ENCODE measurements at places on chromosomes 2 and 18.

DNA sequence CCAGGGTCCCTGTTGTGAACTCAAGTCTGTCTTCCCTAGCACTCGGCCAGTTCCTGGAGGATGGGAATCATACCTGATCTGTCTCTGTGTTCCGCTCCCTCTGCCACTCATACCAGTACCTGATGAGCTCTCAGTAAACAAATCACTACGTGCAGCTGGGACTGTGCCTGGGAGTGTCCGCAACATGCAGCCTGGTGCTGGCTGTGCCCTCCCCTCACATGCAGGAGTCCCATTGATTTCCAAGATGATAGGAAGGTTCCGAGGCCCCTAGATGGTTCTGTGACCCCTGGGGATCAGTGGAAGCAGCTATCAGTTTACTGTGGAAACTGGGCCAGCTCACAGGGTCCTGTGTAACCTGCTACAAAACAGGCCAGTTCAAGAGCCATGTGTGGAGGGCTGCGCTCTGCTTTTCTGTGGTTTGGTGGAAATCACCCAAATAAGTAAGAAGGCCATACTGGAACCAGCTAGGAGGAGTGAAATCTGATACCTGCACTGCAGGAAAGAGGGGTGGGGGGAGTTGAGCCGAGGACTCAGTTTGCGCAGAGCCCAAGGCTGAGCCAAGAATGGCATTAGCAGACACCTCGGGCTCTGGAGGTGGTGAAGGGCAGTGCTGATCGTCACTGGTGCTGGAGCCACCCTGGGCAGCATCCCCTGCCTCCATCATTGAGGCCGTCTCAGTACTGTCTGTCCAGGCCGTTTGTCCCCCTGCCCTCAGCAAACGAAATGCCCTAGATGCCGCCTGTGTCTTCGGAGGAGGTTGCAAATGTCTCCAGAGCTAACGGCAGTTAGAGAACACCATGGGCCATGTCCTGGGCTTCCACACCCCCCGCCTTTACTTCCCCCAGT lies 93.3 kb downstream of the KLHL29 start:
- no peak for DNase-seq

GRCh38 chr2:164694275-164694695 lies 73.0 kb upstream of the GRB14 start:
- DNase-seq = no peak

DNA sequence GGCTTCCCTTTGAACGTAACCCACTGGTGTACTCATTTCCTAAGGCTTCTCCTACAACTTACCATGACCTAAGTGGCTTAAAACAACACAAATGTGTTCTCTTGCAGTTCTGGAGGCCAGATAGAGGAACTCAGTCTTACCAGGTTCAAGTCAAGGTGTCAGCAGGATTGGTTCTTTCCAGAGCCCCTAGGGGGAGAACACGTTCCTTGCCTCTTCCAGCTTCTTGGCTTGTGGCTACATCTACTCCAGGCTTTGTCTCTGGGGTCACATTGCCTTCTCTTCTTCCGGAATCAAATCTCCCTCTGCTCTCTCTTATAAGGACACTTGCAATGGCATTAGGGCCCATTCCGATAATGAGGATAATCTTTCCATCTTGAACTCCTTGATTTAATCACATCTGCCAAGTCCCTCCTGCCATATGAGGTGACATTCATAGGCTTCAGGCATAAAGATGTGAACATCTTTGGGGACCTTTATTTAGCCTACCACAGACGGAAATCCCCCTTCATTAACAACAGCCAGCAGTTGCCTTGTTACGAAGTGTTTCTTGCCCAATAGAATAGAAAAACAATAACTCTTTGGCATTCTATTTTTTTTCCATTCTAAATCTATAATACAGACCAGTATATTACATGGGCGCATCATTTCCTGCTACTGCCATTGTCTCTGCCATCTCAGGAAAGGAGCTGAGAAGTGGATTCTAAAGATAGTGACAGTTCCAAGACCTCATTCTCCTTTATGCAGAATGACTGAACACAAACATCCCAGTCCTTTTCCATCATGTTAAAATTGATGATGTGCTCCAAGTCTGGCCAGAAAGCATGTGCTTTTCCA lies 362.0 kb downstream of the ZNF521 start:
- DNase-seq = no peak

GRCh38 chr2:205390866-205391265 lies 291.4 kb upstream of the NRP2 start:
- no peak for DNase-seq

DNA sequence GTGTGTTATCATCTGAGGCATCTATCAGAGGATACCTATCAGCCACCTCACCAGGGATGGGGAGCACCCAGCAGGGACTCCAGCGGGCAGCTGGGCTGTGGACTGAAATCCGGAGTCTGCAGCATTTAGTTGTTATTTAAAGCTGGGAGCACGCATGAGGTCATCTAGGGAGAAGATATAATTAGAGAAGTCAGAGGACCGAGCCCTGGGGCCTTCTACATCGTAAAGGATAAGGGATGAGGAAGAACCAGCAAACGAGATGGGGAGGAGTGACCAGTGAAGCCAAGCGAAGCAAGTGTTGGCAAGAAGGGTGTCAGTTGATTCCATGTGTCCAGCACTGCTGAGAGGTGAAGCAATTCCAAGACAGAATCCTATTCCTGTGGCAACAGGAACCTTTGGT lies 70.3 kb downstream of the STEAP3 start:
- no peak for DNase-seq

GRCh38 chr2:181857483-181857882 lies 34.0 kb upstream of the ITPRID2 start:
- DNase-seq = no peak

DNA sequence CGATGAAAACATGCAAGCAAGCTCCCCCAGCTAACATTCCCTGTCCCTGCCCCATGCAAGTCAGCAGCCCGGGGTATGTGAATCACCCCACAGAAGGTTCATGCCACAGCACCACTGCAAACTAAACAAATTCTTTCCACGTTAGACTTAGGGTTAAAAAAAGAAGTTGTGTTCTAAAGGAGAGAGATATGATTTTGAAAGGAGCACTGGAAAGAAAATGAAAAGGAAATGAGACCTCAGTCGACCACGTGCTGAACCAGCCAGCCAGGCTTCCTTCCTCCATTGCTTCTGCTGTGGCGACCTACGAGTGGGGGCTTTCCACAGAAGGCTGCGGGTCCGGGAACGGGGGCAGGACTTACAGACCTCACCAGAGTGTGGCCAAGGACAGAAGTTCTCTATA lies 52.0 kb downstream of the ARL4C start:
- no peak for DNase-seq

- DNase-seq = peak; percentile 20
Observed at GRCh38 chr2:190469771-190470170, 61.6 kb downstream of the MFSD6 start.

DNA sequence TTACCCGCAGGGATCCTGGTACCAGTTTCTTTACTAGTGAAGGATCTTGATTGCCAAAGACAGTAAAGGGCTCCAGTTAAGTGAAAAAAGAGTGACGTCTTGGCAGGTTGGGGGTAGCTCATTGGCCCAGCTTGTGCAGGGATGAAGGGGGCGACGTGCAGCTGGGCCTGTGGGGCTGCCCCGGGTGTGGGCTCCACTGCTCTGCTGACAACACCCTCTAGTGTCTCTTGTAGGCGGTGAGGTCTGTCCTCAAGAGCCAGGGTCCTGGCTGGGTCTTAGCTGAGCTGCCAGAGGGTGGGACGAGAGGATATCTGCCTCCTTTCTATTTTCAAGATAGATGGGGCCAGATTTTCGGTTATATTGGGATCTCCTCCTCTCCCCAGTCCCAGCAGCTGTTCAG lies 6.1 kb downstream of the ARHGEF4 start:
- no peak for DNase-seq

DNA sequence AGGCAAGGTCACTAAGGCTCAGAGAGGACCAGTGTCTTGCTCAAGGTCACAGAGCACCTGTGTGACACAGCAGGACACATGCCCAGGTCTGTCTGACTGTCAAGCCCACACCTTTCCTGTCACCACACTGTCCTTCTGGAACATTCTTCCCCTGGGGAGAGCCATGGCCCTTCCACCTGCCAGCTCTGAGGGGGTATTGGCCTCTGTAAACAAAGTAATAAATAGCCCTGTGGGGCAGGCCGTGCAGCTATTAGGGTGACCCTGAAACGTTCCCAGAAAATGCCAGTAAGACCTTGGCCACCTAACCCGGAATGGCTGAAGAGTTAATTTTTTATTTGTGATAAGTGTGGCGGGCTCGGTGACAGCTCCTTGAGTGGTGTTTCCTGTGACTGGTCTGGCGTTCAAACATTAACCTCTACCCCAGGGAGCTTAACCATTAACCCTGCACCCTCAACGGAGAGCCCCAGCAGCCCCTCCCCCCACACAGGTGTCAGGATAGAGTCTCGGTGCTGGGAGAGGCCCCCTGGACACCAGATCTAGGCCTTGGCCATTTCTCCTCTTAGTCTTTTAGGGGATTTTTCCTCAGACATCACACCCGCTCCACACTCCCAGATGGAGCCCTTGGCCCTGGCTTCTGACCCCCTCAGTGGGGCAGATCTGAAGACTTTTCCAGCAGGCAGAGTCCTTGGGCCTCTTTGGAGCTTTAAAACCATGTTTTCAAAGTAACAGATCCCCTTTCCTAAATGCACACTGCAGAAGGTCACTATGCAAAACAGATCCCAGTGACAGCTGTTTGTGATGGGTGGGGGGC lies 36.6 kb downstream of the SCTR start:
- no peak for DNase-seq

DNA sequence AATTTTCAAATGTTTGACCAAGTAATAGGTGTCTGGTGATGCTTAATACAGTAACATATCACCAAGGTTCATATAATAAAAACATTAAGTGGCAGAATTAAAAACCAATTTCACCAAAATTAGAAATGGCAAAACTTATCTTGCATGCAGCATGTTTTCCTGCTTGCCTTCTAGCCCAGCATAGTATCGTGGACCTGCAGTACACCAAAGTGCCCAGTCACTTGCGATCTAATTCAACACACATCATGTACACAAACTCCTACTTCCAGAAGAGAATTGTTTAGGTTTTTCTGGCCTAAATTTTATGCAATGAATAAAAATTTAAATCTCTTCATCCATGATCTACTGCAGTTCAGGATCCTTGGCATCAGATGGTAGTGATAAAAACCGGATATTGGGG lies 28.9 kb downstream of the LPIN2 start:
- DNase-seq = no peak

- no peak for DNase-seq
Observed at GRCh38 chr2:20717641-20718040, 50.7 kb downstream of the GDF7 start.

DNA sequence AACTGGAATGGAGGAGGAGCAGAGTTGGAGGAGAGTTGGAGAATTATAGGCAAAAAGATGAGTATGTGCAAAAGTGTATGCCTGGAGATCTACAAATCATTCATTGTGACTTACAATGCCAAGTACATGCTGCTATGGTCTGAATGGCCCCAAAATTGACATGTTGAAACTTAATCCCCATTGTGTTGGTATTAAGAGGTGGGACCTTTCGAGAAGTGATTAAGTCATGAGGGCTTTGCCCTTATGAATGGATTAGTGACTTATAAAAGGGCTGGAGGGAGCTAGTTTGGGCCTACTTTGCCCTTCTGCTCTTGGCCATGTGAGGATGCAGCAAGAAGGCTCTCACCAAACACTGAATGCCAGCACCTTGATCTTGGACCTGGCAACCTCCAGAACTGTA lies 6.3 kb upstream of the RBMS1 start:
- no peak for DNase-seq

DNA sequence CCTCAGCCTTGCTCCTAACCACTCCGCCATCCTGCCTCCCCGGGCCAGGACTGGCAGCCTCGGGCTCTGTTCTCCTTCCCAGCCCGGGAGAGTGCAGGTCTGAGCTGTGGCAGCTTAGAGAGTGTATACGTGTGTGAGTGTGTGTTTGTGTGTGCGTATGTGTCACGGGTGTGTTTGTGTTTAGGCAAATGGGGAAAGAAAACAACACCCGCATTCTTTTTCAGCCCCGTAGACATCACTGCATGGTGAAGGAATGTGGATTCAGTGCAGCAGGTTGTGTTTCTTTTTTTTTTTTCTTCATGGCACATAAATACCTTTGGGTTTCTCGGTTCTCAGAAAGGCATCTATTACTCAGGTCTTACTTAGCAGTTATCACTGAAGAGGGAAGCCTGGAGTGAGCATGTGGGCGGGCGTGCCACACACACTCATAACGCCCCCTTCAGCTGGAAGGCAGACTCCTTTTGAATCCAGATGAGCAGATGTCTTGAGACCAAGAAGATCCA lies 44.2 kb downstream of the GLI2 start:
- DNase-seq = no peak

GRCh38 chr2:10163498-10164486 lies 41.3 kb downstream of the RRM2 start:
- peak; percentile 32 for DNase-seq

- DNase-seq = no peak
Observed at GRCh38 chr2:219175928-219176817, 552 bp downstream of the CNPPD1 start.

DNA sequence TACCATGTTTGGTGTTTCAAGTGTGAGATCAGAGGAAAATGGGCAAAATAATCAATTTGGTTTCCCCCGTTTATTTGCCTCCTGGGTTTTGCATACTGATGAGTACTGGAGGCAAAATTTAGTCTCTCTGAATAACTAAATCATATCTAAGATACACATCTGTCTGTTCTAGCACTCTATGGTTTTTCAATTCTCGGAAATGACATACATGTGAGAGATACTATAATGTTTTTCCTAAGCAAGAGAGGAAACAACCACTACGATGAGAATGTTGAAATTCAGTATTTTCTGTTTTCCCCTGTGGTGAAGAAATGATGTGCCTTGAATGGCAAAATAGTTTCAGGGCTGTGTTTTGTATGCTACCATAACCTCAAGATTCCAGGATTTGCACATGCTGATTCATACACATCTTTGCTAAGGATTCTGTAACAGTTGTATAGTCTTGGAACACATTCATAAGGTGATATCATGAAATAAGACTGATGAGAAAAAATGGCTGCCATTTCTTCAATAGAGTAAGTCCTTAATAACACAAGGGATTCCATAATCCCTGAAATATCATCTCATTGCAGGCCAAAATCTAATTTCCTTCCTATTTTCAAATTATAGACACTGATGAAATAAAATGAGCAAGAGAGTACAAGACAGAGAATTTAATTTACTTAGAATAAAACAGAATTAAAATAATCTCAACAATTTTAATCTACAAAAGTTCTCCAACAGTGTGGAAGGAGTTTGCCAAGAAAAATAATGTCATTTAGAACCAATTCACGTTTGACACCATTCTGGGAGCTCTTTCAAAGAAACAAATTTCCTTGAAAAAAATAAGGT lies 316.6 kb downstream of the FIGN start:
- no peak for DNase-seq

DNA sequence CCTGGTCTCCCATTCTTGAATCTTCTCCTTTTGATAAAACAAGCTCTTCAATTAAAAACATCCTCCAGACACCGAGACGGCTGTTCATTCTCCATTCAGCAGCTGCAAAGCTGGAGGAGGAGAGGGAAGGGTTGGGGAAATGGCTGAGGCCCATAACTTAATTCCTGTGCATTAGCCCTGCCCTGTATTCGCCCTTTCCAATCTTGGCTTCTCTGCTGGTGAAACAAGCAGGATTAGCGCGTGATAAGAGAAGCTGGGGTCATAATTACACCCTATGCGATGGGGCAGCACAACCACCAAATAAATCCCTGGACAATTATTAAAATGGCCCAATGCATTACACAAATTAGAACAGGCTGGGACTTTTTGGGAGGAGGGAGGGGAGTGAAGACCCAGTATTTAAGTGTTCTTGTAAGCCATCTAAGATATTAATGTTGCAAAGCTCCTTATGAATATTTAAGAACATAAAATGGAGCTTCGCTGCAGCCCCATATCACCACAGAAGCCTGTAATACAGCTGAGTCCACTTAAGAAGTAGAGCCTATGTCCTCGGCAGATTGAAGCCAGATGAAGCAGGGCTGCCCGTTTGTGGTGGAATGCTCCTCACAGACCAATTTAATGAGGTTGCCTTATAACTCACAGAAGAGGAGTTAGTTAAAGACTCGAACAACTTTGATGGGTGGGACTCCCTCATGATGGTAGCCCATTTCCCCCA lies 176.6 kb upstream of the SKOR2 start:
- no peak for DNase-seq
